ENCODE measurements at places on chromosomes 1 and 21.

DNA sequence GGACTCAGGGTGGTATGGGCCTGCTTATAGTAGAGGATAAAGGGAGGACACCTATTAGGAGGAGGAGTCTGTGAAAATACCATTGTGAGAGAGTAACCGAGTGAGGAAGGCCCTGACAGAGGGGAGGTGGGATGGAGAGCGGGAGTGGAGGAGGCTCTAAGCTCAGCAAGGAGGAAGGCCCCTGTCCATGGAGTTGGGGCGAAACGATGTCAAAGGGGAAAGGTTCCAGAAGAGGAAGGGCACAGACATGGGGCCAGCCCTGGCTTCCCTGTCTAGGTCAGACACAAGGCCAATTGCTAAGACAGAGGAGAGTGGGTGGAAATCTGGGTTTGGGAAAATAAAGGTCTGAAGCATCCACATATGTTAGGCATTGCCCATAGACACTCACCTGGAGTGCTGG, 44.2 kb downstream of the ELK4 start:
- DNase-seq, result no peak

GRCh38 chr1:67162954-67163353, 3.3 kb upstream of the IL23R start:
- DNase-seq, result peak; percentile 6

- no peak for DNase-seq
Measured at GRCh38 chr1:5754817-5755551, 237.2 kb downstream of the NPHP4 start.

- DNase-seq, result no peak
Measured at GRCh38 chr1:197198911-197199310, 52.4 kb upstream of the ASPM start.

DNA sequence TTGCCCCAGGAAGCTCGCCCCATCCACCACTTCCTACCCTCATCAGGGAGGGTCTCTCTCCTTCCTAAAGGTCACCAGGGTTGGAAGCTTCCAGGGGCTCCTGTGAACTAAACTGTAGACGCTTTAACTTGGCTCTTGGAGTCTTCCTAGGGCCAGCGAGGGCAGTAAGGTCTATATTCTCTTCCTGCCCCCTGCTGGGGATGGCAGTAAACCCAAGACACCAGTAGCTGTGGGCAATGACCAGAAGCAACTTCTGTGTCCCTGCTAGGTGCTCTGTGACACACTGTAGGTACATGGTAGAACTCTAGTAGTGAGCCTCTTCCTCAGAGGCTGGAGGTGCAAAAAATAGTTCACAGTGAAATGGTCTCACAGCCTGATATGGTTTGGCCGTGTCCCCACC, 30.0 kb downstream of the KCND3 start:
- no peak for DNase-seq

- DNase-seq, result no peak
Measured at GRCh38 chr1:222970711-222971110, 155.9 kb downstream of the DISP1 start.

- no peak for DNase-seq
Measured at GRCh38 chr1:147072482-147073432, 99.5 kb downstream of the PRKAB2 start.

DNA sequence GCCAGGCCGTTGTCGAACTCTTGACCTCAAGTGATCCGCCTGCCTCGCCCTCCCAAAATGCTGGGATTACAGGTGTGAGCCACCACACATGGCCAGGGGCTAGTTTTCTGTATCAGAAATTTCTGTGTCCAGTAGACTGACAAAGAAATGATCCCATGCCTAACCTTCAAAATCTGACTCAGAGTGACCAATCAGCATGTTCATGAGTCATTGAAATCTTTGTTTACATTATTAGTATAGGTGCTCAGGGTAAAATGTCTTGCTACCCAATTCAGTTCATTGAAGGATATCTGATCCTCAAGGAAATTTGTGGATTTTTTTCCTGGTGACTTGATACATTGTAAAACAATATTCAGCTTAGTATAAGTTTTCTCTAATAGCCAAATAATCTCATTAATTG, 11.0 kb upstream of the LDLRAD2 start:
- DNase-seq, result no peak

DNA sequence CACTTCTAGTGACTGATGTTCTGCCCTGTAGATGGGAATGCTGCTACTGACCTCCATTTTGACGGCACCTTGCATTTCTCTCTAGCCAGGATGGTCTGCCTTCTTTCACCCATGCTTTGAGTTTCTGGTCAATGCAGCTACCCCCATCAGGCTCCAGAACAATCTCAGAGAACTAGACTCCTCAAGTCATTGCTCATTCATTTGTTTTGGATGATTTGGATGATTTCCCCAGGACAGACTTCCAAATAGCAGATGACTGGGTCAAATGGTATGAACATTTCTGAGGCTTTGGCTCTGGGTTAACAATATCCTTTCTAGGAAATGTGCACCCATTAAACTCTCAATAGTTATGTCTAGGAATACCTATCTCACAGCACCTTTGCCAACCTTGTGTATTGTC, 63.9 kb downstream of the CSMD2 start:
- DNase-seq, result no peak

DNA sequence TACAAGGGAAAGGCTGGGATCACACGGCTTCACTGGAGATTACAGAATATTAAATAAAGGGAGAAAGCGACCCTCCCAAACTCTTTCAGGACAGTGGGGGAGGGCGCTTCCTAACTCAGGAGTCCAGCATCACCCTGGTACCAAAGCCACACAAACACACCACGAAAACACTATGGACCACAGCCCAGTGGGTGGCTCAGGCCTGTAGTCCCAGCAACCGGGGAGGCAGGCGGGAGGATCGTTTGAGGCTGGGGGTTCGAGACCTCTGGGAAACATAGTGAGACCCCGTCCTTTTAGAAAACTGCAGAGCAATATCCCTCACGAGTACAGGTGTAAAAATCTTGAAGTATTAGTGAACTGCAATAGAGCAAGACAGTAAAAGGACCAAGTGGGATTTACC, 16.0 kb downstream of the TRIM11 start:
- no peak for DNase-seq

- no peak for DNase-seq
Measured at GRCh38 chr1:66452982-66453381, 81.0 kb upstream of the SGIP1 start.

- no peak for DNase-seq
Measured at GRCh38 chr1:6731905-6732304, 30.3 kb upstream of the DNAJC11 start.
